Activated naive CD4-positive, alpha-beta T cell (primary cell): ENCODE measurements at places on chromosomes 6 and 20.
A peak's percentile ranks its signal among the peaks of the same experiment; 100 is the strongest.

- DNase-seq: no peak
Observed at GRCh38 chr20:52139986-52140385, 51.6 kb downstream of the ZFP64 start.

- DNase-seq: no peak
Observed at GRCh38 chr6:140181876-140182275, 807.4 kb upstream of the CITED2 start.

DNA sequence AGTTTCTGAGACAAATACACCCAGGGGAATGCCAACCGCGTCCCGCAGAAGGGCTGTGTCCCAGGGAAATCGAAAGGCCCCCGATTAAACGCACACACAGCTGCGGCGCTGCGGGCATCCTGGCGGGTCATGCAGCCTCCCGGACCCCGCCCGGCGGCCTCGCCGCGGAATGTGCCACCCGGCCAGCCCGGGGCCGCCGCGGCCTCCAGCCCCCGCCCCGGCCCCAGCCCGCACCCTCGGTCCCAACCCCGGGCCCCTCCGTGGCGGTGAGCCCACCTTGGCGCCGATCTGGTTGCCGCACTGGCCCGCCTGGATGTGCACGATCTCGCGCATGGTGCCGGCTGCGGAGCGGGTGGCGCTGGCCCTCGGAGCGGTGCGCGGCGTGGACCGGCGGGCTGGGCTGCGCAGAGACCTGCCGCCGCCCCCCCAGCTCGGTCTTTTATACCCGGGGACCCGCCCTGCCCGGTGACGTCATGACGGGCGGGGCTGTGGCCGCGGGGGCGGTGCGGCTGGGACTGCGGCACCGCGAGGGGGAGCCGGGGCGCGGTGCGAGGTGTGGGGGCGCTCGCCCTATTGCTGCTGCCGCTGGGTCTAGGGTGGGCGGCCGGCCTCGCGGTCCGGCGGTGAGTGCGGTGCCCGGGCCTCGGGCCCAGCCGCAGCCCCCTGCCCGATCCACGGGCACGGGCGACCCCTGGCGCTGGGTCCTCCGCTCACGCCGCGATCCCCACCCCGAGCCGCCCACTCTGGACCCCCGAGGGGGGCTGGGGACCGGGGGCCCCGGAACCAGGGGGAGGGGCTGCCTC, at the start of gene TUBB2A:
TSS of gene TUBB2A (minus strand) at position 414 of the 803 bp plus-strand sequence. CDS start at position 333, 81 bp downstream.
- DNase-seq: peak; percentile 88

DNA sequence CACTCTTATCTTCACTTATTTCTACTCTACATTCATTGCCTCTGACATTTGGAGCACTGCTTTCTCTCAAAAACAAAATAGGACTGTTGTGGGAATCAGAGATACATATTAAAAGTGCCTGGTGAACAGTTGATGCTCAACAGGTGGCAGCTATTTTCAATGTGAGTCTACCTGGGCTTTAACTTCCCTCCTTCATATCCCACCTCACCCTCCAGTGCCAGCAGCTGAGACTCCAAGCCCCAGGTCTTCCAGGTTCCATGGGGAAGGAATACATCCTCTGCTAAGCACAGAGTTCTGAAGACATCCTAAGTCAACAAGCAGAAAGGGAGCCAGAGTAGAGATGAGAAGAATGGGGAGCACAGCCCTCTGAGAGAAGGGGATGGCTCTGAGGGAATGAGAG, 7.0 kb upstream of the FOXP4 start:
- no peak for DNase-seq

- no peak for DNase-seq
Observed at GRCh38 chr6:166903027-166903426, 53.3 kb downstream of the RNASET2 start.

DNA sequence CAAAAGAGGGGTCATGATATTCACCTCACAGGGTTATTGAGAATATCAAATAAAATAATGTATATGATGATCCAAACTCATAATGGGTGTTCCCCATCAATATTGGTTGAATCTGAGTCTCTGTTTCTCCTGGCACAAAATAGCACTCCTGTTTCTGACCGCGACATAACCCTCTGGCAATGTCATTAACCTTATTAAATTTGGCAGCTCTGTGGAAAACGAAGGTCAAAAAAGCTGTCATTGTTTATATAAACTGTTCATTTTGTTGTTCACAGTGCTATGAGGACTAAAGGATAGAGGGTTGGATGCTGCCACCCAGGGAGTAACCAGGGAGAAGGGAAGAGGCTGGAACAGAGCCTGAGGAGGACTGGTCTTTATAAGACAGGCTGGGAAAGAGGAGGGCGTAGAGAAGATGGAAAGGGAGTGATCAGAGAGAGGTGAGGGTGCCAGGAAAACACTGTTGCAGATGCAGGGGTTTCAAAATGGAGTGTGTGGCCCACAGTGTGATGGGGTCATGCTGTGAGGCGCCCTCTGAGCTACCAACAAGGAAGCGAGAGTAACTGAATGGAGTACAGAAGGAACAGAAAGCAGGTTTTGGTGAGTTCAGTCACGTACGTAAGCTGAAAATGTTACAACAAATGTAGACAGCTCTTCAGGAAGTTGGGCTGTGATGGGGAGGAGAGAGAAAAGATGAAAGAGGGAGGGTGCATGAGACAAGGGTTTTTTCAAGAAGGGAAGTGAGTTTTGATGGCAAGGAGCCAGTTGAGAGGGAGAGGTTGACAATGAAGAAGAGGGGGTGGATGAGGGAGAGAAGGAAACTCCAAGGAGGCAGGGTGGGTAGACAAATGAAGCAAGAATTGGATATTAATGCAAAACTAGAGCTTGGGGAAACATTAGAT, 251.6 kb upstream of the TAB2 start:
- DNase-seq: no peak

DNA sequence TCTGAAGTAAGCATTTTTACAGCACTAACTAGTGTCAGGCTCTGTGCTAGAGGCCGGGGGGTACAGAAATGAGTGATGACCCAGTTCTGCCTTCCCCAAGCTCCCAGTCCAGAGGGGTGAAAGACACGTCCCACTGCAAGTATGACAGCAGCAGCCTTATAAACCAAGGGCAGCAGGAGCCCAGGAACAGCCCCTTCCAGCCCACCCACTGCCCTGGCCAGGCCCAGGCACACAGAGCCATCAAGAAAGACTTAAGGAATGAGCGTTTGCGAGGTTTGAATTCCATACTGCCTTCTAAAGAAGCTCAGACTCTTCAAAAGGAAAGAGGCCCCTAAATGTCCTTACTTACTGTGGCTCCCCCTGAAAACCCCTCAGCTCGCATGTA, 10.0 kb downstream of the TRERF1 start:
- DNase-seq: no peak

GRCh38 chr20:47795214-47795907, 10.1 kb upstream of the SULF2 start:
- DNase-seq: no peak

GRCh38 chr20:47586649-47587294, 85.1 kb downstream of the NCOA3 start:
- no peak for DNase-seq

DNA sequence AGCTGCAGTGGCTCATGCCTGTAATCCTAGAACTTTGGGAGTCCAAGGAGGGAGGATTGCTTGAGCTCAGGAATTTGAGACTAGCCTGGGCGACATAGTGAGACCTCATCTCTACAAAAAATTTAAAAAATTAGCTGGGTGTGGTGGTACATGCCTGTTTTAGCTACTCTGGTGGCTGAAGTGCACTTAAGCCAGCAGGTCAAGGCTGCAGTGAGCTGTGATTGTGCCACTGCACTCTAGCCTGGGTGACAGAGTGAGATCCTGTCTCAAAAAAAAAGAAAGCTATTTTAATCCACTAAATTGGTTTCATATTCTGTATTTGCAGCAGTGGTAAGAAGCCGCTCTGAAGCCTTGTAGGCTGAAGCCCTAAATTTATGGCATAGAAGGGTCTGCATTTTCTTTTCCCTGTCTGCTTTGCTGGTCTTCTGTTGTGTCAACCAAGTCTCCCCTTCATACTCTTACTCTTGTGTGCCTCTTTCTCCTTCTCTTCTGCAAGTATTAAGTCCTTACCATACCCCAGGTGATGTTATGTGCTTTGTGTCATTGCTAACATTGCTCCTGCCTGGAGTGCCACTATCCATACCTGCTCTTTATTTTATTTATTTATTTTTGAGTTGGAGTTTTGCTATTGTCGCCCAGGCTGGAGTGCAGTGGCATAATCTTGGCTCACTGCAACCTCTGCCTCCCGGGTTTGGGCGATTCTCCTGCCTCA, 70.9 kb downstream of the MYO6 start:
- no peak for DNase-seq

DNA sequence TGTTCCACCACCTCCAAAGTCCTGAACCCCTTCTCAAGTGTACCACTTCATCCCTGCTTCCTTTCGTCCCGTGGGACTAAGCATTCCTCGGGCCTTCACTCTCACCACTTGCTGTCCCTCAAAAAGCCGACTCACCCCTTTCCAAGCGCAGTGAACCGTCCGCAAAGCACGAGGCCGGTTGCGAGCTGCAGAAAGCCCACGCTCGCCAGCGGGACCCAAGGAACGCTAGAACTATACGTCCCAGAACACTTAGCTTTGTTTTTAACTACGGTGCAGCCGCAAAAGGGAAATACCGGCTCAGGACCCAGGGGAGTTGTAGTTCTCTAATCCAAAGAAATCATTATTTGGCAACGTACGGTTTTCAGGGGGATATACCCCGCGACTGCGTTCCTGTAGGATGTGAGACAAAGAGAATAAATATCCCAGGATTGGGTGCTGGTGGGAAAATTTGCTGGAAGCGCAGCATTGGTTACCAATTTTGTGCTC, 416 bp upstream of the POLR1H start:
- no peak for DNase-seq

- no peak for DNase-seq
Observed at GRCh38 chr20:38892091-38892981, 33.9 kb upstream of the FAM83D start.

DNA sequence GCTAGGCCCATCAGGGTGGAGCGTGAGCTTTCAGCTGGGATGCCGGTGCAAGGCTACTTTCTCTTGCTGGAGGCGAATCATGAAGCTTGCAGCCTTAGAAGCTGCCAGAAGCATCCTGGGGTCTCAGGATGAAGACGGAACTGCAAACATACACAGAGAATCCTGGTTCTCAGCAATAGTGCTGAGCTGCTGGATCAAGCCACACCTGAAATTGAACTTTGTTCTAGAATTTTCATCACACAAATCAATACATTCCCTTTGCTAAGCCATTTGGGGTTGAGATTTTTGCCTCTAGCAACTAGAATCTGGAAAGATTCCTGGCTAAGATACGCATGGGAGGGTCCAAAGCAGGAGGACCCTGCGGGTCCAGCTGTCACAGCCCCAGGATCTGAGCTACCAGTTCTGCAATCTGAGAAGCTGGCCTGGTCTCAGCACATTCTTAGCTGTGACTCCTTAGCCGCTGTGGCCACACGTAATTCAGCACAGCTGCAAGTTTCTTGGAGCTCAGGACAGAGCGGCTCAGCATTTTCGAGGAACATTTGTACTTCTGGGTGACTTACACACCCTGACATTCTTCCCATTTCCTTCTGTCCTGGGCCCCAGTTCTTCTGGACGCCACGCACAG, 6.6 kb upstream of the ARFGAP1 start:
- no peak for DNase-seq

DNA sequence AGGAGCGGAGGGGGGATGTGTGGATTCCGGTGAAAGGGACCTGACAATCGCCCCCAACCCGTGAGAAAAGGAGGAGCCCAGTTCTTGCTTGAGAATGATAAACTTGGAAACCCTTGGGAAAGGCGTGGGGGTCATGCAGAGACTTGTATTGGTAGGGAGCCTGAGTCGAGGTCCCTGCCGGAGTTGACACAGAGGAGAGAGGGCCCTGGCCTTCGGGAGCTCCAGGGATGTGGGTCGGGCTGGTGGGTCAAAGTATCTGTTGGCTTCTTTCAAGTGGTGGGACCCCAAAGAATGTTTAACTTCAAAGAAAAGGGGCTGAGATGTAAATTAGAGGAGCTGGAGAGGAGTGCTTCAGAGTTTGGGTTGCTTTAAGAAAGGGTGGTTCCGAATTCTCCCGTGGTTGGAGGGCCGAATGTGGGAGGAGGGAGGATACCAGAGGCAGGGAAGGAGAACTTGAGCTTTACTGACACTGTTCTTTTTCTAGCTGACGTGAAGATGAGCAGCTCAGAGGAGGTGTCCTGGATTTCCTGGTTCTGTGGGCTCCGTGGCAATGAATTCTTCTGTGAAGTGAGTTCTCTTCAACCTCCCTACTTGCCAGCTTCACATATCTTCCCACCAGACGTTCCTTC, 571 bp downstream of the CSNK2B start:
- no peak for DNase-seq

DNA sequence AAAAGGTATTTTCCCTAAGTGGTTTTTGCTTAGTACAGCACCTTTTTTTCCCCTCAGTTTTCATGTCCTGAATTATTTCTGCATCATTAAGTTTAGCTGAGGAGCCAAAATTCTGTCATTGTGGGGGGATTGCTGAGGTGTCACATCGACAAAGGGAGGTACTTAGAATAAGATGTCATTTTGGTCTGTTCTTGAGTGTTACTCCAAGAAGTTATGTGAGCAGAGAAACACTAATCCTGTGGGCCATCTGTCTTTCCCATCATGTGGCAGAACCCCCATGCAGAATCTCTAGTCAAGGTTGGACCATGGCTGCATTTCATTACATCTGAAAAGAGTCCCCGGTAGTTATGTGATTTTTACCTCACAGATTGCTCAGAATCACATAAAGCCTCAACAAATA, 167.8 kb upstream of the CENPW start:
- no peak for DNase-seq

GRCh38 chr6:64539917-64540316, 904.3 kb downstream of the PHF3 start:
- DNase-seq: no peak

GRCh38 chr6:147999001-147999540, 343.6 kb upstream of the SASH1 start:
- DNase-seq: no peak

DNA sequence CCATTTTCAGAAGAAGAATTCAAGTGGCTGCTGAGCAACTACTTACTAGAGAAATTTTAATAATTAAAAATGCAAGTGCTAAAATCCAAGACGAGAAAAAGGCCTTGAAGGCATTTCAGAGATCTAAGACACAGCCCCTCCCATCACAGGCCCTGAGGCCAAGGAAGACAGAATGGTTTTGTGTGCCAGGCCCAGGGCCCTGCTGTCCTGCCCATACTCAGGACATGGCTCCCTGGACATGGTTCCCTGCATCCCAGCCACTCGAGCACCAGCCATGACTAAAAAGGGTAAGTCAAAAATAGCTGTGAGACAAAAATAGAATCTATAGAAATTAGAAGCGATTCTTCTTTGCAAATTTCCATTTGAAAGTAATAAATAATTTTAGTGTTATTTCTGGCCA, 364.9 kb downstream of the COL12A1 start:
- no peak for DNase-seq
